ENCODE measurements at places on chromosomes 2 and 18. TPM values are rescaled to one million over a fixed set of nuclear protein-coding genes. Genes with fewer than 3 reads are reported as not detected.

DNA sequence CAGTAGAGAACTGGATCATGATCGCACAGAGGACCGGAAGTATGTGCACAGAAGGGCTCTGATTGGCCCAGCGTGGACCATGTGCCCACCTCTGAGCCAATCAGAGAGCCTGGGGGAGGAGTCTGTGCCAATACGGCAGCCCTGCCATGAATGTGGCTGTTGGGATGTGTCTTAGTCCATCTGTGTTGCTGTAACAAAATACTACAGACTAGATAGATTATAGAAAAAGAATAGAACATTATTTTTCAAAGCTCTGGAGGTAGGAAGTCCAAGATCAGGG lies 132.0 kb downstream of the NDUFA10 start:
- DNase-seq = no peak

DNA sequence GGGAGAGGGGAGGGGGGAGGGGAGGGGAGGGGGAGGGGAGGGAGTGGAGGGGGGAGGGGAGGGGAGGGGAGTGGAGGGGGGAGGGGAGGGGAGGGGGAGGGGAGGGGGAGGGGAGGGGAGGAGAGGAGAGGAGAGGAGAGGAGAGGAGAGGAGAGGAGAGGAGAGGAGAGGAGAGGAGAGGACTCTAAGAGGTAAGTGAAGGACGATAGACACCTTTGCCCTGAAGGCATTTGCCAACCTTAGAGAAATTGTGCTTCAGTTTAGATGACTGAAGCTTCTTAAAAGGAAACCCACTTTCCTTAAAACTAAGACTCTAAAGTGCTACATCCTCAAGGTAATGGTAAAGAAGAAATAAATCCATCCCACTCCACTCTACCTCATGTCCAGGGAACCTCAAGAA lies 19.2 kb downstream of the GPR75 start:
- no peak for DNase-seq

DNA sequence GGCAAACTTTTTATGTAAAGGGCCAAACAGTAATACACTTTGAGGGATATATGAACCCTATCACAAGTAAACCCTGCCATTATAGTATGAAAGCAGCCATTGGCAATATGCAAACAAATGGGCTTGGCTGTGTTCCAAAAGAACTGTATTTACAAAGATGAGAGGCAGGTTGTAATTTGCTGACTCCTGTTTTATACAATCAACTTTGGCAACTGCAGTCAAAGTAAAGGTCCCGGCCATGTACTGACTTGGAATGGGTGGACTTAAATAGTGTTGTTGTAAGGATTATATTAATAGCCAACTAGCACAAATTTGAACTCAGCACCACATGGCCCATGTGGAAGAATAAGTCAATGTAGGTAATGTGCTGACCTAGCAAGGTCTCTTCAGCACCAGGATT lies 223.4 kb downstream of the WDPCP start:
- no peak for DNase-seq

GRCh38 chr18:59765343-59765742 lies 68.1 kb upstream of the CCBE1 start:
- no peak for DNase-seq

DNA sequence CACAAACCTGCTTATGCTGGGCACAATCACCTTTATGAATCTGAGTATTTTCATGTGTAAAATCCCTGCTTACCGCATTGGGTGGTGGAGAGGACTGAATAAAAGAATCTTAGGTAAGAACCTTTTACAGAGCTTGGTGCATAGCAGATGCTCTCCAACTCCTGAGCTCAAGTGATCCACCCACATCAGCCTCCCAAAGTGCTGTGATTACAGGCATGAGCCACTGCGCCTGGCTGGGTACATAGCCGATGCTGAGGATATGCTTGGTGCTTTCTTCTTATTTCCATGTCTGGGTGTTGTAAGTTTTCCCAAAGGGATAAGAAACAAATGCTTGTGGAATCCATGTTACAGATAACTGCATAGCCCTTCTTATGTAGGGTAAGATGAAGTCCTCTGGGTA lies 244.3 kb upstream of the PXDN start:
- no peak for DNase-seq

The GPAT2 gene
- 1.8 TPM for total RNA-seq

The CERKL gene
- 0.22 TPM for total RNA-seq

GRCh38 chr2:102224824-102225739 lies 38.3 kb downstream of the IL1RL2 start:
- no peak for DNase-seq

The FEV gene
- 0.37 TPM for total RNA-seq

The MAPRE3 gene
- 9.7 TPM for total RNA-seq

GRCh38 chr2:24558781-24559472 lies 67.9 kb downstream of the NCOA1 start:
- no peak for DNase-seq

DNA sequence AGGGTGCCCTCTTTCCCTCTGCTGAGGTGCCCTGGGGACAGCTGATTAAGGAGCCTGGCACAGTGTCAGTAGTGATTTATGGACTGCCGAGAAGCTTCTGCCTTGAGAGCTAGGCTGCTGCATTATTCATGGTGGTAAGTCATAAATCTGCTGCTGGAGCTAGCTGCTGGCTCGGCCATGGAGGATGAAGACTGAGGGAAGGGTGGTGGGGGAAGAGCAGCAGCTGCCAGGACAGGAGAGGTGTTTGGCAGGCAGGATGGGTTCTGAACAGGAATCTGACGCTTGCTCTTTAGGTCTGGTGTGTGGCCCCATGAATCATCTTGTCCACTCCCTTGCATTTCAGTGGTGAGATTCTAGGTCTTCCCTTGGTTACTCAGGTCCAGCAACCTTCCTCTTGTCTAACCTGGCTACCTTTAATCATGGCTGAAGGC lies 296.3 kb downstream of the DYSF start:
- DNase-seq = no peak

DNA sequence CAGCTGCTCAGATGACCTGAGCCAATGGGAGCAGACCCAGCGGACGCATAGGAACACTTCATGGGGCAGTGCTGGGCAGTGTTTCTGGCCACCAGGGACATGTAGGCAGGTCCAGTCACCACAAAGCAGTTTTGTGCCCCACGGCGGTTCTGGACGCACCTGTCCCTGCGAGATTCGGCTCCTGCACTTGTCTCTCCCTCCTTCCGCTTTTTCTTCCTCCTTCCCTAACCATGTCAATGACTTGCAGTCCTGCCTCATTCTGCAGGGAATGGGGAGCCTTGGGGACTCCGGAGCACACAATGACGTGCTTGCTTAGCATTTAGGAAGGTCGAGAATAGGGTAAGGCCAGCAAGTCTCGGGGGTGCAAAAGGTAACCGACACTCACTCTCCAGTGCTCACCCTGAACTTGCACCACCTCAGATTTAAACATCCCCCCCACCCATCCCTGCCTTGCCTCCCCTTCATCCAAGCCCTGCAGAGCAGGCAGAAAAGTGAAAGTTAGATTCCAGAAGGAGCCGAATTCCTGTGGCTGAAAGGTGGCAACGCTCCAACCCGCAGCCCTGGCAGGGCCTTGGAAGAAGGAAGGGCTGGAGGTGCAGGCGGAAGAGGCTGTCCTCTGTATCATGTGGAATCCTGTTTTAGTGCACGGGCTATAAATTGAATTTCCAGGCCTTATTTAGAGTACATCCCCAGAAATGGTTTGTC lies 40.5 kb upstream of the ATG16L1 start:
- DNase-seq = peak; percentile 48

GRCh38 chr18:36078751-36079529 lies 11.6 kb upstream of the RPRD1A start:
- no peak for DNase-seq

The TRABD2A gene
- 0.28 TPM for total RNA-seq

All from pancreas (tissue), 10 donors.